ENCODE measurements at places on chromosomes 3 and 15. TPM values are rescaled to one million over a fixed set of nuclear protein-coding genes. Genes with fewer than 3 reads are reported as not detected.

GRCh38 chr3:181008796-181009195, 19.3 kb upstream of the DNAJC19 start:
- no peak for DNase-seq

DNA sequence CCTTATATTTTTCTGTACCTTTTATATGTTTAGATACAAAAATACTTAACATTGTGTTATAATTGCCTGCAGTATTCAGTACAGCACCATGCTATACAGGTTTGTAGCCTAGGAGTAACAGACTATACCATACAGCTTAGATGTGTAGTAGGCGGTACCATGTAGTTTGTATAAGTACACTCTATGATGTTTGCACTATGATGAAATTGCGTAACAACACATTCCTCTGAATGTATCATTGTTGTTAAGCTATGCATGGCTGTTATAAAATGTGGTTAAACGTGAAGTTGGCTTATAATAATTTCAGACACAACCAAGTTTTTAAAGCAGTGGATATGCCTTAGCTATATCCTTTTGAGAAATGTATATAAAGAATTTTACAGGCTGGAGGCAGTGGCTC, 328.3 kb downstream of the PLCL2 start:
- DNase-seq = no peak

DNA sequence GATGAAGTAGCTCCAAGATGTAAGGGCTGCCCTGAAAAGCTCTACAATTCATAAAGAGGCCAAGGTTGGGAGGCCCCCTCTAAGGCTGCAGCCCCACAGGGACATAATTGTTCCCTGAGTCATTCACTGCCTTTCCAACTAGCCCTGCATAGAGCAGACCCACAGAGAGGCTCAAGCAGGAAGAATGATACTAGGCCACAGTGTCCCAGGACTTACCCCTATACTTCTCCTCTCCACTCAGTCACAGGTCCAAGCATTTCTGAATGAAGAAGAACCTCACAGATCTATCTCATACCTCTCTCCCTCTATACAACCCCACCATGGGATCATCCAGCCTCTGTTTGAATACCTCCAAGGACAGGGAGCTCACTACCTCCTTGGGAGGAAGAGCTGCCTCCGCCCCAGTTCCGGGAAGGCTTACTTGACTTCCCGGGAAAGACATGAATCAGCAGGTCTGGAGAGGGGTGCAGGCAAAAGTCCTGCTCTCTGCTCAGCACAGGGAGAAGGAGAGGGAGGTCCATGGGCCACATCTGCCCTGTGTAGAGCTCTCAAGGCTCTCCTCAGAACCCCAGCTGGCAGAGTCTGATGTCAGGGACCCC, 6.9 kb upstream of the SKIC8 start:
- no peak for DNase-seq

GRCh38 chr15:36458411-36458810, 121.0 kb upstream of the CDIN1 start:
- no peak for DNase-seq

DNA sequence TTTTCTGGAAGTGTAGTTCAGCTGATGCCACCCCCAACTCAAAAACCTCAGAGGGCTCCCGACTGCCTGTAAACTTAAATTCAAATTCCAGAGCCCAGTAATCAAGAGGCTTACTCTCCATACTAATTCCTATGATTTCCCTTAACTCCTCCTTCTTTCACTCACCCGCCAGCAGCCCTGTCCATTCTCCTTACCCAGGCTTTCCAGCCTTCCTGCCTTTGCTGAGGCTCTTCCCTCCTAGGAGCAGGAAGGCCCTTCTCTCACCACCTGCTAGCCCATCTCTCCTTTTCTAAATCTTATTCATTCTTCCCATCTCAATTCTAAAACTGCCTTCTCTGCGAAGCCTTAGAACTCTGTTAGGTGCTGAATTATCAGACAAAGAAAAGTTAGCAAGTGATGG, 30.4 kb downstream of the RORA start:
- no peak for DNase-seq

DOCK3 gene
- total RNA-seq = 0.26 TPM

DNA sequence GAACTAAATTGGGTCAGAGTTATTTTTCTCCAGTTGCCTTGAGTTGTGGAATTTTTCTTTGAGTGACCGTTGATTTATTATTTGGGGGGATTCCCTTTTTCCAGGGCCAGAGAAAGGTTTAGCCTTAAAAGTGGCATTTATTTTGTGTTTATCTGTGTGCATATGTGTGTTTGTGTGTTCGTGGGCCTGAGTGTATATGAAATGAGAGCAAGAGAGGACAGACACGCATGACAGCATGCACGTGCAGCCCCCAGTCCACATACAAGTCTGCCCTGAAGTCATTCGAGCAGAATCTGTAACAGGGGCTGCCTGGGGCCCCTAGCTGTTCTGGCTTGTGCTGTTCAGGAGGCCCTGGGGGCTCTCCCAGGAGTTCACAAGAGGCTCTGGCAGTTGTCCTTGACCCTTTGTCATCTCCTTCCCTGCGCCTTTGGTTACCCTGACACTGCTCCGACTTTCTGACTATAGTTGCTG, 18.3 kb upstream of the TRAK1 start:
- no peak for DNase-seq

DNA sequence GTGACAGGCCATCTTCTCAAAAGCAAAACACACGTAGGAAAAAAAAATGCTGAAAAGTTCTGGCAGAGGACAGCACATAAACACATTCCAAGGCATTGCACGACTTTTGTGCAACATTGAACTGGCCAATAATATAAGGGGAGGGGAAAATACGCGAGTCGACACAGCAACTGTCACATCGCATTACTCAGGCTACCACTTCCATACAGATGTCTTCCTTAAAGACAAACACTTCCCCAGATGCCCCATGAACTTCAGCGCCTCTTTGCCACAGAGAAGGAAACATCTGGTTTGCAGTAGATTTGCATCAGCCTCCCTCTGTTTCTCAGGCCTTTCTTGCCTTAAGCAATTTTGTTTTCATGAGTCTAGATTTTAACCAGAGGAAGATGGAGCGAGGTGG, 144.4 kb upstream of the IGF1R start:
- no peak for DNase-seq

IRAK2 gene
- total RNA-seq = 8.3 TPM

DNA sequence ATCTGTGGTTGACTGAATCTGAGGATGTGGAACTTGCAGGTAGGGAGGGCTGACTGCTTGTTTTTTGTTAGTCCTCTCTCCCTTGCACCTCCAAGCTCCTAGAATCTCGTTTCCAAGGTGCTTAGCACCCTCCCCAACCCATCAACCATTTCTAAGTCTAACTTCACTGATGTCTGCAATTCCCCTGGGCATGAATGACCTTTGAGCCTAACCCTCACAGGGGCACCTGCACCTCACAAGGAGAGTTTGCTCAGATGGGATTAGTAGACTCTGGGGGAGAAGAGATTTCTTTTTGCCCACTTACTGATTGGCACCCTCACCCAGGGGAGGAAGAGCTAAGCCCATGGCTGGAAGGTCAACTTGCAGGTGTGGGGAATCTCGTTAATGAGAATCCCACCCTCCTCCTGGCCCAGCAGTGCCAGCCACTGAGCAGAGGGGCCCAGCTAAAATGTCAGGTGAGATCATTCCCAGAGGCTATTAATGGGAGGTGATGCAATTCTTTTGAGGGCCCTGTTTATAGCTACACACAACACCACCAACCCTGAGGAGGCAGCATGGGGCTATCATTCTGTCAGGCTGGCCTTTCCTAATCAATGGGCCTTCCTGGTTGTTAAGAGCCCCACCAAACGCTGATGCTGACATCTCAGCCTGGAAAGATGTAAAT, 81.6 kb upstream of the HERC1 start:
- no peak for DNase-seq

DNA sequence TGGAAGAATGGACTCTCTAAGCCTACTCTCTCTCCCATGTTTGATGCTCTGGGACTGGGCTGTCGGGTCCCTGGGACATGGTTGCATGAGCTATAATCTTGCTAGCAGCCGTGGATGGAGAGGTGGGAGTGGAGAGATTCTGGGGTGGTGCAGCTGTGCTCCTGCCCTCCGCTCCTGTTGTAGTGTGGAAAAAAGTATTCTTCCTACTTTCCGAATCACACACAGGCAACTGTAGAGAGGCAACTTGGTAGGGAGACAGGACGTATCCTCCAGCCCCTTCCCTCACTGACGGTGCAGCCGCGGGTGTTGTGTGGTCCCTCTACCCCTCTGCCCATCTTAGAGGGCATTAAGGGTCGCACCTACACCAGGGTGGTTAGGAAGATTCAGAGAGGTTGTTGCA, 281.4 kb upstream of the TLE3 start:
- no peak for DNase-seq

GRCh38 chr15:33722005-33722672, 246.2 kb upstream of the CHRM5 start:
- DNase-seq = peak; percentile 67

DNA sequence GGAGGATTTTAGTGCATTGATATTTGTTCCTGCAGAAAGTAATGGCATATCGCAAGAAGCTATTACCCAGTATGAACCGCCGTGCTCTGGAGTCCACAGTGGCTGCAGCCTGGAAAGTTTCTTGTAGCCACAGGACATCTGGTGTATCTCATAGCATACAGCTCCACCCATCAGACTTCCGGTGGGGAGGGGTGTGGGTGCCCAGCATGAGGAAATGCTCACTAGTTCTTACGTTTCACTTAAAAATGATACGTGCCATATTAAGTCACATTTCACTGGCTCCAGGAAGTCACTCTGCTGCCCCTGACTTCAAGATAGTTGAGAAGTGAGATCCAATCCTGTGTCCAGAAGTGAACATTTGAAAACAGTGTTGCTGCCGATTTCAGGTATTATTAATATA, 990.4 kb downstream of the GBE1 start:
- DNase-seq = no peak

GP9 gene
- not detected for total RNA-seq

- no peak for DNase-seq
Observed at GRCh38 chr3:45907769-45908705, 21.7 kb downstream of the CCR9 start.

GRCh38 chr3:14411166-14411526, 8.7 kb downstream of the SLC6A6 start:
- DNase-seq = no peak

CTNNB1 gene
- total RNA-seq = 120 TPM

CCK gene
- not detected for total RNA-seq

SCAANT1 gene
- not detected for total RNA-seq

OR5K2 gene
- not detected for total RNA-seq

CHRM5 gene
- not detected for total RNA-seq

GABRA5 gene
- total RNA-seq = 2.3 TPM

CLDN1 gene
- 151 TPM for total RNA-seq

GRCh38 chr15:41523097-41523496, 9.5 kb upstream of the LTK start:
- DNase-seq = no peak

DNA sequence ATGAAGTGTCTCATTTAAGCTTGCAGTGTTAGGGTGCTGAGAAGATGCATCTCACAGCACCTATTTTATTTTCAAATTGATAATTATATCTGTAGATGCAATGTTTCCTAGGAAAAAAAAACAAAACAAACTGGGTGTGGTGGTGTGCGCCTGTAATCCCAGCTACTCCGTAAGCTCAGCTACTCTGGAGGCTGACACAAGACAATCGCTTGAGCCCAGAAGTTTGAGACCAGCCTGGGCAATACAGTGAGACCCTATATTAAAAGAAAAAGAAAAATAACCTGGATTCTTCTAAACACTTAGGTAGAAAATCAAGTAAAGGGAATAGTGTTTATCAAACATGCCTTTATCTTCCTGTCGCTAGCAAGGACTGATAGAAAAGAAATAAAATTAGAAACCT, 1.9 kb downstream of the MINDY2 start:
- DNase-seq = no peak

- DNase-seq = peak; percentile 52
Observed at GRCh38 chr15:77024273-77025082, 29.6 kb downstream of the PSTPIP1 start.

DNA sequence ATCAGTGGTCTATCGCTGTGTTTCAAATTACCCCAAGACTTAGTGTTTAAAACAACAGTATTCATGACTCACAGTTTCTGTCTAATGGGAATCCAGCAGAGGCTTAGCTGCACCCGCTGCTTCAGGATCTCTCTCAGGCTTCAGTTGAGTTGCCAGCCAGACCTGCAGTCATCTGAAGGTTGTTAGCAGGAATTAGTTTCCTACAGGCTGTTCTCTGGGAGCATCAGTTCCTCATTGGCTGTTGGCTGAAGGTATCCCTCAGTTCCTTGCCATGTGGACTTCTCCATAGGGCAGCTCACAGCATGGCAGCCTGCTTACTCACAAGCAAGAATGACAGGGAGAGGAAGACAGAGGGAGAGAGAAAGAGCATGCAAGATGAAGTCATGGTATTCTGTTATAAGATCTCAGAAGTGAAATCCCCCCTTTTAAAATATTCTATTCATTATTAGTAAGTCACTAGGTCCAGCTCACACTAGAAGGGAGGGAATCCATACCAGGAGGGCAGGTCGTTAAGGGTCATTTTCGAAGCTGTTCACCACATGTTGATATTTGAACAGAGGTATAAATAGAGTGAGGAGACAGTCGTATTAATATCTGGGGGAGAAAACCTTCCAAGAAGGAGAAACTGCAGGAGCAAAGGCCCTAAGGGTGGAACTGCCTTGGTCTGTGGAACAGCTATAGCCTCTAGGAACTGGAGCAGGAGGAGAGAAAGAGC, 473.9 kb upstream of the PPP2R3A start:
- no peak for DNase-seq

DNA sequence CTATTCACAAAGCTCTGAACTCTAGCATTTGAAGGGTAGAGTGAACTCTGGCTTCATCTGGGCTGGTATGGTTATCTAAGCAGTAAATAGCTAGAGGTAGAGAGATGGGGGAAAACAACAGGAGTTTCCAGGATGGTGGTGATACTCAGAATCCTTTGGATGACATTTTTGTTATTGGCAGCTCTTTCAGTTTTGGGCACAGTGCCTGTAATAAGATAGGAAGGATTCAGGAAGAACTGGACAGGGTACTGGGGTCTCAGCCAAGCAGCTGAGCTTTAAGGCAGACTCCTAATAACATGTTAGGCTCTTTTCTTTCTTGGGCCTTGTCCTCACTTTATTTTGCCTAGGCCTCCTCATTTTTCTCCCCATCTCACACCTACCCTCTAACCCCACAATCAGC, 338.5 kb downstream of the CADM2 start:
- no peak for DNase-seq

GRCh38 chr3:101646726-101647125, 30.2 kb downstream of the ZBTB11 start:
- no peak for DNase-seq

DNA sequence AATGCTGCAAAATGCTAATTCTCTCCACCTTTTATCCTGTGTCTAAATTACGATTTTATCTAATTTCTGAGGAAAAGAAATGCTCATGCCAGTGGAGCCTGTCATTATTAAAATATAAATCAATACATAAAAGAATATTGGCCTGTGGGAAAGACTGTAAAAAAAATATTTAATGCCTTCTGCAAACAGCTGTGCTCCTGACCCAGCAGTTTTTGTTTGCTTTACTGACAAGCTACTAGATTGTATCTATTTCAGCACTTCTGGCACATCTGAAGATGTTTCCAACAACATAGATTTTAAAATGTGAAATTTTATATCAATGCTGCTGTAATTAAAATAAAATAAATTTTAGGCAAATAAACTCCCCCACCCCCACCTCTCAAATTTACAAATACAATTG, 493.6 kb upstream of the AGTR1 start:
- no peak for DNase-seq

LRRC2 gene
- not detected for total RNA-seq

- no peak for DNase-seq
Observed at GRCh38 chr15:69436951-69437350, 15.7 kb upstream of the RPLP1 start.

- no peak for DNase-seq
Observed at GRCh38 chr3:50146316-50146901, 8.7 kb upstream of the SEMA3F start.

TRH gene
- total RNA-seq = not detected

- DNase-seq = no peak
Observed at GRCh38 chr3:192092388-192093005, 631.5 kb downstream of the PYDC2 start.
